ENCODE measurements at places on chromosomes 5 and 9.

DNA sequence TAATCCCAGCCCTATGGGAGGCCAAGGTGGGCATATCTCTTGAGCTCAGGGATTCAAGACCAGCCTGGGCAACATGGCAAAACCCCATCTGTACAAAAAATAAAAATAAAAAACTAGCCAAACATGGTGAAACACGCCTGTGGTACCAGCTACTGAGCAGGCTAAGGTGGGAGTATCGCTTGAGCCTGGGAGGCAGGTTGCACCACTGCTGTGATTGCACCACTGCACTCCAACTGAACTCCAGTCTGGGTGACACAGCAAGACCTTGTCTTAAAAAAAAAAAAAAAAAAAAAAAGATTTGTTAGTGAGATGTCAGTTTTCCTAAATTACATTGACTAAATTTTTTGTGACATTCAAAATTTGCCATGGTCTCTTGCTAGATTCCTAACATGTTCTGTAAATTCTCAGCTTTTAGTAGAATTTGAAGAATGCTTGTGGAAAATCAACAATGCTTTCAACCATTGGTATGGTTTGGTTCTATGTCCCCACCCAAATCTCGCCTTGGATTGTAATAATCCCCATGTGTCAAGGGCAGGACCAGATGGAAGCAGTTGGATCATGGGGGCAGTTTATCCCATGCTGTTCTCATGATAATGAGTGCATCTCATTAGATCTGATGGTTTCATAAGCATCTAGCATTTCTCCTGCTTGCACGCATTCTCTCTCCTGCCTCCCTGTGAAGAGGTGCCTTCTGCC is 236.1 kb downstream of the ARRDC3 start:
- DNase-seq: no peak

- DNase-seq: no peak
These were observed 241.7 kb downstream of the MCTP1 start for GRCh38 chr5:95043234-95043633.

GRCh38 chr5:168842571-168843205 is 263.5 kb upstream of the PANK3 start:
- no peak for DNase-seq

DNA sequence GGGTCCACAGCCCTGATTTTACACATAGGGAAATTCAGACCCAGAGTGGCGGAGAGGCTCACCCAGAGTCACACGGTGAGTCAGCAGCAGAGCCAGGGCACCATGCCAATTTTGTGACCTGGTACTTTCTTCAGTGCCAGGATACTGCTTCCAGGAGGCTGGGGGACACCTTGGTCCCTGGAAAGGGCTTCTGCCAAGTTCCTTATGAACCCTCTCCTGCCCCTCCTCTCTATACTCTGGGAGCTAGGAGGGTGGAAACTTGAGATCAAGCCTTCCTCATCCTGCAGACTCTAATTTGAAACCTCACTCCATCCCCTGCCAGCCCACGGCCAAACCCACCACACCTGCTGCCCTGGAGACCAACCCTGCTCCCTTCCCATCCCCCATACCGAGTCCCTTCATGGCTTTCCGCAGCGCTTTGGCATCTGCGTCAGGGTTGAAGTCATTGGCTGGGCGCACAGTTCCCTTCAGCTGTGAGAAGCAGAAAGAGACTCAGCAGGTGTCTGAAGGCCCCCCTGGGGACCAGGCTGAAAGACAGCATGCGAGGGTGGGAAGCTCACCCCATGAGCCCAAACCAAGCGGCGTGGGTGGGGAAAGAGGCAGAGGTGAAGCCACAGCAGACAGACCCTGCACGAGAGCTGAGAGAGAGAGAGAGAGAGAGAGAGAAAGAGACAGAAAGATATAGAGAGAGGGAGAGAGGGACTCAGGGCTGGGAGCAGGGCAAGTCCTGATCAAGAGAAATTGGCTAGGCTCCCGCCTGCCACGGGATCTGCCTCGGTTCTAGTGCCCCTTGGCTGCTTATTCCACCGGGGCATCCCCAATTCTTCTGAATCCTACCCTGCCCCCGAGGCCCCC is 33.5 kb downstream of the ANXA6 start:
- DNase-seq: no peak

DNA sequence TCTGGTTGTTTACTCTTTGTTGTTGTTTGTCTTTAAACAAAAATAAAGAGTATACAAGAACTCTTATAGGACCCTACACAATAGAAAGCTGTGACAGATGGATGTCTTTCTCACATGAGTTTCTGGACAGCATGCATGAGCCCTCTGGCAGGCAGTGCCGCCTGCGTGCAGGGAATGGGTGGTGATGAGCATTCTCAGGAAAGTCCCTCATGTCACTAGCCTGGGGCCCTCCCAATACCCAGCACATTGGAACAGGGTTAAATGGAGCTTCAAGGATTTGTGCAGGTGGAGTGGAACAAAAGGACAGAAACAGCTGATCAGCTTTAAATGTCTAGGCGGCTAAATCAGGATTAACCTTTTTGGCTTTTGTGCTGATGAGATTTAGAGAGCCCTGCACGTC is 181.0 kb upstream of the CD180 start:
- DNase-seq: no peak

DNA sequence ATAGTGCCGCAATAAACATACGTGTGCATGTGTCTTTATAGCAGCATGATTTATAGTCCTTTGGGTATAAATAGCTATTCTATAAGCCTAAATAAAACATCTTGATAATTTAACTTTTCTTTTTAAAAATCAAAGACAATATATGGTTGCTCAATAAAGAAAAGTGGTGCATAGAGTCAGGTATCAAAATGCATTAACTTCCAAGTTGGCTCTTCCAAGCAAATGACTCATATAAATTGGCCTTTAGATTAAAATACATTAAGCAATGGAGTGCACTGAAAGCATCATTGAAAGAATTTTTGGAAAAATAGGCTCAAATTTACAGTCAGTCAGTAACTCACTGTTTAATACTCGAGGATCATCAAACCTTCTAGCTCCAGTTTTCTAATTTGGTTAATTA is 106.6 kb downstream of the PLCXD3 start:
- DNase-seq: no peak

- no peak for DNase-seq
These were observed 34.2 kb downstream of the FOXI1 start for GRCh38 chr5:170139786-170140335.

DNA sequence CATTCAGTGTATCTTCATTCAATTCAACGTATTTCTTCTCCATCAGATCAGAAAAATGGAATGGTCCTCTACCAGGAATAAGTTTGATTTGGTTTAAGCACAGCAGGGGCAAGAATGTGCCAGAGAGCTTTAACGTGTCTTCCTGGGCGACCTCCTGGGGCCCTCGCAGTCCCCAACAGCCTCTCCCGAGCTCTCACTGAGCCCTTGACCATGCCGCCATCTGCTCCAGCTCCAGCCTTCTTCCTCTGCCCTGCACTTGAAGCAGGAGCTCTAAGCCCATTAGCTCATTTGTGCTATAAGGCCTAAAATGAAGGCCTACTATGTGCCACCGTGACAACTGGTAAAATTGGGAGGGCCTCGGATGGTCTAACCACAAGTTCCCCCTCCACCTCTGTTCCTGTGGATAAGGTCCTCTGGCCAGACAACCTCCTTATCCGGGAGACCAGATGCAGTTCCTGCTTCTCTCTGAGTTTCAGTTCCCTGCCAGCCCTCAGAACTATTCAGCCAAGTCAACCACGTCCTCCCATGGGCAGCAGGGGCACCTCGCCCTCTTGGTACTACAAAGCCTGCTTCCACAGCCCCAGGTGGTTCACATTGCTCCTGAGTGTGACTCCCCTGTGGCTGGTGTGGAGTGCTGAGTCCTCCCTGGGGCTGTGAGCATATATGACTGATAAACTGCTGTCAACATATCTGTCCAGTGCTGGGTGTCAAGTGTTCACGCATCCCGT is 35.8 kb downstream of the C5orf15 start:
- no peak for DNase-seq

- DNase-seq: no peak
These were observed 256.7 kb downstream of the ARRDC3 start for GRCh38 chr5:91126448-91126847.

GRCh38 chr9:72292874-72293607 is 72.0 kb downstream of the ZFAND5 start:
- DNase-seq: no peak
